ENCODE measurements at places on chromosomes 2 and 18.

DNA sequence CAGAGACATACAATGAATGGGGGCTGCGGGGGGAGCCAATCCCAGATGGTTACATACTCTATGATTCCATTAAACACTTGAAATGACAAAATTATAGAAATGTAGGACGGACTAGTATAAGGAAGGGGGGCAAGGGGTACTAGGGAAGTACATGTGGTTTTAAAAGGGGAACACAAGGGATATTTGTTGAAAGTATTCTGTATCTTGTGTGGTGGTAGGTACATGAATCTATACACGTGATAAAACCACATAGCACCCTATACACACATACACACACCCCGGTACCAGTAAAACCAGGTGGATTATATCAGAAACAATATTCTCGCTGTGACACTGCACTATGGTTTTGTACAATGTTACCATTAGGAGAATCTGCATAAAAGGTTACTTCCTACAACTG, 45.4 kb downstream of the ASXL2 start:
- no peak for DNase-seq

GRCh38 chr2:160363961-160364360, 129.6 kb downstream of the RBMS1 start:
- DNase-seq, result no peak

GRCh38 chr18:68439642-68440041, 275.3 kb downstream of the TMX3 start:
- DNase-seq, result no peak

DNA sequence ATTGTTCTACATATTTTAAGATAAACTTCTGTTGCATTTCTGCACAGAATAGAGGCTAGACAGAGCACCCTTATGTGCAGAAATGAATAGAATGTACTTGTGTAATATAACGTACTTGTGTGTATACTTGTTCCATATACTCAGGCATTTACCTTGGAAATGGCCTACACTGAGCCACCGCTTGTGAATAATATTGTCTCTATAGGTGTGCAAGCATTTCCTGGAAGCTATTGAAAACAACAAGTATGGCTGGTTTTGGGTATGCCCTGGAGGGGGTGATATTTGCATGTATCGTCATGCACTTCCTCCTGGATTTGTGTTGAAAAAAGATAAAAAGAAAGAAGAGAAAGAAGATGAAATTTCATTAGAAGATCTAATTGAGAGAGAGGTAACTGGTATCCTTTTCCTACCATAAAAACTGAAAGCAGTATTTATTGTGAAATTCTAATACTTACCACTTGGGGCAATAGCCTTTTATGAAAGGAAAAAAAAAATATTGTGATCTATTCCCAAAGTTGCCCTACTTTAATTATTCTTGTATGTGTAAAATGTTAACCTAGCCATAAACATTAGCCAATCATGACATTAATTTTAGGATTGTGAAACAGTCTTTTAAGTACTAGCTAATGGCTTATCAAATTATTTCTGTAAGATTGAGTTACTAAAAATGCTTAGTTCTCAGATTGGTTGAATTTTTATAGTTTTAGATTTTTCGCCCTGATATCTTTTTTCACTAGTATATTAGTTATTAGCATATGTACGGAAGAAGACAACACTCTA, 18.0 kb downstream of the ZC3H15 start:
- DNase-seq, result no peak

GRCh38 chr18:23971666-23972230, 42.8 kb upstream of the TTC39C start:
- no peak for DNase-seq

DNA sequence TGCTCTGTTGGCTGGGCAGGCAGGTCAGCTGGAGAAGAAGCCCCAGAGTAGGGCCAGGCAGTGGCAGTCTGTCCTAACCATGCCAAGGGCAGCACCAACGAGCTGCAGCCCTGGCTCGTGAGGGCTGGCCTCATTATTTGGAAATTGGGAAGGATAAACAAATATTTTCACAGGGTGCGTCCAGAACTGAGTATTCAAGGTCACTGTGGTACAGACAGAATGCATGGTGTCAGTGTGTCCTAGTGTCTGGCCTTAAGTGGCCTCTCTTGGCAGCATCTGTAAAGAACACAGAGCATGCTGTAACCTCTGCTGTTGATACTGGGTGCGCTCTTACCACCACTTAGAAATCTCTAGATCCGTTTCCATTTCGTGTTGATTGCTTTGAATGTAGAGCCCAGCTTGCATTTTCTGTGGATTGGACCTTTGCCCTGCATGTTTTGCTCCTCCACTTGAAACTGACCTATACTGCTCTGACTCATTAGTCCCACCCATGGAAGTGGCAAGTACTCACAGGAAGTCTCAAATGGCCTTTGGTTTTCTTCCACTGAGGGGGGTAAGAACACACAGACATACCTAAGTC, 88.2 kb downstream of the GREB1L start:
- DNase-seq, result no peak

DNA sequence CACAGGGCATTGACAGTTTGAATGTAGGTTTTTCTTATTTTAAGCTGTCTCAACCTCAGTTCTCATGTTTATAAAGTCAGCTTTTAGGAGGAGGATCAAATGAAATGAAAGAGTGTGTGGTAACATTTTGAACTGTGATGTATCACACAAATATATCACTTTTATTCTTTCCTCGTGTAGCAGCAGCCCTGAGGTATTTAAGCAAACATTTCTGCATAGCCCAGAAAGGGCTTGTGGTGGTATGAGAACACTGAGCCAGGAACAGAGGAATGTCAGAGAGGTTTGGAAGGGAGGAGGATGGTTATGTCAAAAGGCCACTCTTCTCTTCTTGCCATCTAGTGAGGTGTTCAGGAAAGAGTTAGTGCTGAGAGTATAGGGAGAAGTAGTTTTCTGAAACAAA, 150.2 kb downstream of the PARD3B start:
- DNase-seq, result no peak

DNA sequence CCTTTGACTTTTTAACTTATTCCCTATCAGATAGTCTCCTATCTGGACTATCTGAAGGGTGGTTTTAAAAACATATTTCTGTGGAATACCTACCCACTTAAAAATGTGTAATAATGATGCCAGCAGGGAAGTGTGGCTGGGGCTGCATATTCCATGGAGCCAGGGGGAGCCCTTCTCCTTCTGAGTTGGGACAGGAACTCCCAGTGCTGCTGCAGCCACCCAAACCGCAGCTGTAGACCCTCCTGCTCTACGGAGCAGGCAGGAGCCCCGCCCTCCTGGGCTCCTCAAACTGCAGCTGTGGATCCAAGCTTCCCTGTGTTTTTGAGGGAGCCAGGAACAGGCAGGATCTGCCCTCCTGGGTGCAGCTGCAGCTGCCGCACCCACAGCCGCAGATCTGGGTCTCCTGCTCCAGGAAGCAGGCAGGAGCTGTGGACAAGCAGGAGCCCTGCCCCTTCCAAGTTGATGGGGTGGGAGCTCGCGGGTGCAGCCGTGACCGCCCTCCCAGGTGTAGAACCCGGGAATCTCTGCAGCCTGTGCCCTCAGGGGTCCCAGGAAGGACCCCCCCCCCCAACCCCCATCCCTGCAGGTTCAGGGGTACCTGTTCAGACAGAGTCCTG, 57.8 kb downstream of the PDK1 start:
- DNase-seq, result no peak
